ENCODE measurements at places on chromosomes 16 and 17.

- no peak for DNase-seq
- no peaks in the 10 kb centered on the region for H3K36me3 ChIP-seq
- no peak overlapping the region for H3K4me3 ChIP-seq
- H3K27me3 ChIP-seq = no peaks in the 10 kb centered on the region
These were observed 33.9 kb downstream of the ANKRD11 start for GRCh38 chr16:89456419-89456959.

DNA sequence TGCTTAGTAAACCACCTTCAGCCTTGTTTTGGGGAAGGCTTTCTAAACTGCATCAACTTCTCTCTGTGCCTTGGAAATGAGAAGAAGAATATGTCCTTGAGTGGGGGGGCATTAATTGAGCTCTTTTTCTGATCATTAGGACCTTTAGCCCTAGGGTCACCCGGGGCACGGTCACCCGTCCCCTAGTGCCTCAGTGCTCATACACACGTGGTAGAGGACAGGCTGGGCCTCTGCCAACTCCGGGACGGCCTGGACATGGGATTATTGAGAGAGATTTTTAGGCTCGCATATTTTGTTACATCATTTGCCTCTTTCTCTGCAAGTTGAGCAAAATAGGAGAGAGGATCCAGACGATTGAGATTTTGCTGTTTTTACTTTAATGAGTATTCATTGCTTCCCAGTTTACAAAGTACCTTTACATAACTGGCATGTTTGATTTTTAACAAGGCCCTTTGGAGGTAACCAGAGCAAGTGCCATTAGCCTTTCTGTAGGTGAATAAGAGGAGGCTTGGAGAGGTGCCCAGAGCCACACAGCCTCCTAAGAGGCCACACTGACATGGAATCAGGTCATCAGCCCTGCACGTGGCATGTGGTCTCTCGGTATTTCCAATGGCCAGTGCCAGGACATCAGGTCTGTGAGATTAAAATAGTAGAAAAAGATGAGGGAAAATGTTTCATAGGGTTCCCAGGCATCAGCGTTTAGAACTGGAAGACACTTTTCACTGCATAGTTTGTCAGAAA lies 11.1 kb downstream of the PMM2 start:
- no peaks in the 10 kb centered on the region for H3K27me3 ChIP-seq
- no peak overlapping the region for H3K4me3 ChIP-seq
- H3K4me1 ChIP-seq = peaks cover 4% of the 10 kb centered on the region
- H3K27ac ChIP-seq = no peak overlapping the region

DNA sequence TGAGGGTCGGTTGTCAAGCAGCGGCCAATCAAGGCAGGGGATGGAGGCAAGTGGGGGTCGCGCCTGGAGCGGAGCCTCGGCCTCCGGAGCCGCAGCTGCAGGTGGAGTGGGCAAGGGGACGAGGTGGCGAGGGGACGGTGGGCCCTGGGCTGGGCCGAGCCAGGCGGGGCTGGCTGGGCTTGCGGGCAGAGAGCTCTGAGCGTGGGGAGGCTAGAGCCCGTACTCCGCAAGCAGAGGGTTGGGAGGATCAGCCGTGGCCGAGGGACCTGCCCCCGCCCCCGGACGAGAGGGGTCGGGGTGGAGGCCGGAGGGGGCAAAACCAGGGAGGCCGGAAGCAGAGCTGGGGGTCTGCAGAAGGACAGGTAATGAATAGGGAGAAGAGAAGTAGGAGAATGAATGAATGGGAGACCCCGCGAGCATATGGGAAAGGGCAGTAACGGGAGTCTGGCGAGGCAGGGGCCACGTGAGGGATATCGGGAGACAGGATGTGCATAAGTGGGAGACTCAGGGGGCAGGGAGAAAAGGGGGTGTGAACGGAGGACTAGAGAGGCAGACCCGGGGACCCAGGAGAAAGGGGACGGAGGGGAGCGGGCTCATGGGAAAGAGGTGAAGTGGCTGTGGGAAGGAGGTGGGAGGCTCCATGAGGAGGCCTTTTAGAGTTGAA lies at the start of gene KATNB1:
KATNB1 (plus strand) TSS at position 16 of the 664 bp plus-strand sequence. CDS start 1,474 bp downstream, outside the sequence.
- peak within 1 kb of the TSS; percentile 95 for H3K4me3 ChIP-seq
- H3K27ac ChIP-seq = peak within 1 kb of the TSS; percentile 78
- peaks cover 31% of the 10 kb centered on the region for H3K4me1 ChIP-seq
- no peak for DNase-seq
- peaks cover 5% of the 10 kb centered on the region for H3K36me3 ChIP-seq
- H3K27me3 ChIP-seq = no peaks in the 10 kb centered on the region

DNA sequence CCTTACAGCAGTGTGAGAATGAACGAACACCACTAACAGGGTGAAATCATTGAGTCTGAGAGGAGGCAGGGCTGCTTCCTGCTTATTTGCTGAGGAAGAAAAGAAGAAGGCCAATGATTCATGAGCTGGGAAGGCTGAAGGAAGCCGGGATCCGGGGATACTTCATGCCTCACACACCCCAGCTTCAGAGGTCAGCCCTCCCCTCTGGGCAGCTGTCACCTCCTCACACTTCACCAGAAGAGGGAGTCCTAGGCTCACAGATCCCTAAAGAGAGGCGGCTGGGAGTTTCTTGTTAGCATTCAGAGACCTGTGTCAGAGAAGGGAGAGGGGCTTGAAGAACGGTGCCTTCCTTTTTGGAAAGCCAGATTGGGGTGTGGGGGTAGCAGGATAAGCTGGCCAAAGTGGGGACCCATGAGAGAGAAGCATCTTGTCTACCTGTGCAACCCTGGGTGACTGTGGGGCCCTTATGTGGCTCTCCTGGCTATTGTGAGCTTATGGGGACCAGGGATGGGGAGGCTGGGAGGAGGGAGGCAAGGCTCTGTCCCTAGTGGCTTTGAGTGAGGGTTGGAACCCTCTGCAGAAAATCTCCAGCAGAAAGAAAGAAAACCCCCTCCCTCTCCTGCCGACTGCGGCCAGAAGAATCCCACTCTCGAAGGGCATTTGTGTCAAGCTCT lies 94.6 kb downstream of the RGS9 start:
- H3K27me3 ChIP-seq = peaks cover 5% of the 10 kb centered on the region
- peaks cover 32% of the 10 kb centered on the region for H3K4me1 ChIP-seq
- H3K4me3 ChIP-seq = no peak overlapping the region
- no peaks in the 10 kb centered on the region for H3K36me3 ChIP-seq

DNA sequence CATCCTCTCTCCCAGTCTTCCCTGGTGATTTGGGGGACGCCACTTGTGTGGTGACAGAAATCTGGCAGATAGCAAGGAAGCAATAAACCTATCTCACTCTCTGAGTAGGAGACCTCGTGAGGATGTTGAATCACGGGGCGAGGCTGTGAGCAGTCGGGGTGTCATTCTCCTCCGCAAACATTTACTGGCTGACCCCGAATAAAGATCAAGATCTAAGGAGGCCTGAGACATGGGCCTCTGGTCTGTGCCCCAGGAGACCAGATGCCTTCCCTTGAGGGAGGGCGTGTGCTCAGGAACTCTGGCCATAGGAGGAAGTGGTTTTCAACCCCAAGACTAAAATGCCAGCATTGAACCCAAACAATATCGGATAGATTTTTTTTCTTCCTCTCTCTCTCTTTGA lies 53.1 kb downstream of the FOXL1 start:
- no peaks in the 10 kb centered on the region for H3K36me3 ChIP-seq
- no peak overlapping the region for H3K4me3 ChIP-seq
- DNase-seq = no peak
- H3K4me1 ChIP-seq = no peaks in the 10 kb centered on the region

- no peak for DNase-seq
- H3K36me3 ChIP-seq = peaks cover 30% of the 10 kb centered on the region
- H3K4me3 ChIP-seq = no peak overlapping the region
- no peaks in the 10 kb centered on the region for H3K27me3 ChIP-seq
- H3K4me1 ChIP-seq = no peaks in the 10 kb centered on the region
- H3K27ac ChIP-seq = no peak overlapping the region
These were observed 26.0 kb upstream of the MRC2 start for GRCh38 chr17:62601471-62601870.

DNA sequence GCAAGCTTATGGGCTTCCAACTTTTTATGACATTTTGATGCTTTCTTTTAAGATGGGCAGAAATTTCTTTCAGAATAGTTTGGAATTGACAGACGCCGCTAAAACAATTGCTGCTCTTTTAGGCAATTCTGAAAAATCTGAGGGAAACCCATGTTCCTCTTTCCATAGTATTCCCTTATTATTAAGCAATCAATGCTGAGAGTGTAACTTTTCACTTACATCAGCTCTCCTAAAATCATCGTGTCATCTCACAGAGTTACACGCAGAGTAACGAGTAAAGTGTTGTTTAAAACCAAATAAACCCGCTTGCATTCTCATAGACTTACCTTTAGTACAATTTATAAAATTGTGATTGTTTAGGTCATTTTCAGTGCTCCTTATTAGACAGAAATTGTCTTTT lies 150.6 kb downstream of the MAF start:
- no peak overlapping the region for H3K27ac ChIP-seq
- H3K4me1 ChIP-seq = peaks cover 18% of the 10 kb centered on the region
- peaks cover 13% of the 10 kb centered on the region for H3K27me3 ChIP-seq
- DNase-seq = no peak
- no peaks in the 10 kb centered on the region for H3K36me3 ChIP-seq
- no peak overlapping the region for H3K4me3 ChIP-seq

DNA sequence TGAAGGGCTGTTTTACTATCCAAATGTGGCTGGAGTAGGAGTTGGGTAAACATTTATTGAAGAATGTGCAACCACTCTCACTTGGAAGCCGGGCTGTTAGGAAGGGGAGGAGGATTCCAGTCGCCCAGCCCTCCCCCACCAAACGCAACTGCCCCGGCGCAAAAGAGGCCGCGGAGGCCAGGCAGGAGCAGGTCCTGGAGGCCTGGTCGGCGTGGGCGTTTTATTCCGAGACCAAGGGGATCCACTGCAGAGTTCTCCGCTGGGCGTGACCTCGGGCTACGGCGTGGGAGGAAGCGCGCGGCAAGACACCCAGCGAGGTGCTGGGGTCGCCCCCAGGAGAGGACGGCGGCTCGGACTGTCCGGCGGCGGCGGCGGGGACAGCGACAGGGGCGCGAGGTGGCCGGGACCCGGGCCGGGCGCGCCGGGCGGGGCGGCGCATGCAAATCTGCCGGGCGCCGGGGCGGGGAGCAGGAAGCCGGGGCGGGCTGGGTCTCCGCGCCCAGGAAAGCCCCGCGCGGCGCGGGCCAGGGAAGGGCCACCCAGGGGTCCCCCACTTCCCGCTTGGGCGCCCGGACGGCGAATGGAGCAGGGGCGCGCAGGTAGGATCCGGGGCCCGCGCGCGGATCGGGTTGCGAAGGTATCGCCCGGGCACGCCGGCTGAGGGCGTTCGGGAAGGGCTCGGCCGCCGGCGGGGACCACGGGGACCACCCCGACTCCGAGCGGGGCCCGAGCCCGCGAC lies at the start of gene IL4R:
IL4R (plus strand) TSS at position 553 of the 739 bp plus-strand sequence. CDS start 26,230 bp downstream, outside the sequence.
- peaks cover 2% of the 10 kb centered on the region for H3K27me3 ChIP-seq
- H3K4me1 ChIP-seq = peaks cover 41% of the 10 kb centered on the region
- H3K36me3 ChIP-seq = peaks cover 1% of the 10 kb centered on the region

- peaks cover 16% of the 10 kb centered on the region for H3K36me3 ChIP-seq
- peaks cover 70% of the 10 kb centered on the region for H3K4me1 ChIP-seq
- no peaks in the 10 kb centered on the region for H3K27me3 ChIP-seq
- H3K27ac ChIP-seq = peak overlapping the region; percentile 98
These were observed 14.4 kb downstream of the NLRC5 start for GRCh38 chr16:57003439-57004386.

- no peaks in the 10 kb centered on the region for H3K4me1 ChIP-seq
- H3K27me3 ChIP-seq = peaks cover 41% of the 10 kb centered on the region
- no peaks in the 10 kb centered on the region for H3K36me3 ChIP-seq
- no peak for DNase-seq
These were observed 56.2 kb upstream of the TEKT3 start for GRCh38 chr17:15397620-15398019.

DNA sequence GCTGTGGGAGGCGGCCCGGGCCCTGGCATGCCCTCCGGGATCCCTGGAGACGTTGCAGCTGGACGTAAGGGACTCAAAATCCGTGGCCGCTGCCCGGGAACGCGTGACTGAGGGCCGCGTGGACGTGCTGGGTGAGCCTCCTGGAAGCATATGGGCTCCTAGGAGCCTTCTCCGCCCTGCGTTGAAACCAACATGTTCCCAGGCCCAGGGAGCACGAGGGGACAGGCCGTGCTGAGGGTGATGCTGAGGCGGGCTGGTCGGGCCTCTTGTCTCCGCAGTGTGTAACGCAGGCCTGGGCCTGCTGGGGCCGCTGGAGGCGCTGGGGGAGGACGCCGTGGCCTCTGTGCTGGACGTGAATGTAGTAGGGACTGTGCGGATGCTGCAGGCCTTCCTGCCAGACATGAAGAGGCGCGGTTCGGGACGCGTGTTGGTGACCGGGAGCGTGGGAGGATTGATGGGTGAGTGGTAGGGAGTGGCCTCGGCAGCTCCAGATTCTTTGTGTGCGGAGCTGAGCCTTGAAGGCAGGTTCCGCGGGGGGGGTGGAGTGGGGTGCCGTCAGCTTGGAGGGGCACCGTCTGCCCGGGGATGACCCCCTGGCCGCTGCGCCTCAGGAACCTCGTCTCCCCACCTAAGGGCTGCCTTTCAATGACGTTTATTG lies 567 bp downstream of the HSD17B1 start:
- H3K27me3 ChIP-seq = no peaks in the 10 kb centered on the region
- peak overlapping the region; percentile 89 for H3K4me3 ChIP-seq
- DNase-seq = no peak
- H3K27ac ChIP-seq = no peak overlapping the region
- H3K4me1 ChIP-seq = peaks cover 29% of the 10 kb centered on the region

DNA sequence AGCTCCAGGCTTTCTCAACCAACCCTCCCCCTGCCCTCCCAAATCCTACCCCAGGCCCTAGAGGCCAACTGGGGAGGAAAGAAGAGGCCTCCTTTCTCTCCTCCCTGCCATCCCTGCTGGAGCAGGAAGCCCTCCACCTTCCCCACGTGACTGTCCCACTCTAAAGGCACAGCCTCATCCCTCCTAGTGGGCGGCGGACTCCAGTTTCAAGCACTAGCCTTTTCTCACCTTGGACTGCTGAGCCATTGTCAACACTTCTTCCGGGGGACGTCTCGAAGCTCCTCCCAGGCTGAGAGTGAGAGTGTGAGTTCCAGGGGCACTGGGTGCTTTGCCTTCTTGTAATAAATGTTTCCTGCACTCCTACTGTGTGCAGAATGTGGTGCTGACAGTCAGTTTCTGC lies 21.4 kb upstream of the IRX6 start:
- H3K4me1 ChIP-seq = no peaks in the 10 kb centered on the region
- no peak for DNase-seq
- no peak overlapping the region for H3K27ac ChIP-seq
- no peak overlapping the region for H3K4me3 ChIP-seq
- H3K36me3 ChIP-seq = no peaks in the 10 kb centered on the region

DNA sequence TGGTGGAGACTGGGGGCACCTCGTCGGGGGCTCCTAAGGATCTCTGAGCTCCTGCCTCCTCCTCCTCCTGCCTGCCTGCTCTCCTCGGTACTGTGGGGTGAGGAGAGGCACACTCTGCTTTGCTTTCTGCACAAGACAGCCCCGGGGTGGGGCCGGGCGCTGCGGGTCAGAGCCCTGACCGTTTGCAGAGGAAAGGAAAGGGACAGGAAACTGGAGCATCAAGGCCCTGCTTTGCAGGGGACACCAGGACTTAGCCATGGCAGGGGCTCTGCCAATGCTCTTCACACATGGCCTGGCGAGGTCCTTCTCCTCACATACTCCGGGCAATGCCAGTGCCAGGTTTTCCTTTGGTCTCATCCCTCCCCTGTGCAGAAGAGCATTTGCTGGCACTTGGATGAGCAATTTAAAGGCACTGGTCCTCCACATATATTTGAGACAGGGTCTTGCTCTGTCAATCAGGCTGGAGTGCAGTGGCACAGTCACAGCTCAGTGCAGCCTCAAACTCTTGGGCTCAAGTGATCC lies 23.8 kb upstream of the DOC2B start:
- H3K27me3 ChIP-seq = no peaks in the 10 kb centered on the region
- no peaks in the 10 kb centered on the region for H3K4me1 ChIP-seq
- no peak for DNase-seq
- H3K36me3 ChIP-seq = peaks cover 4% of the 10 kb centered on the region

GRCh38 chr16:72626623-72627022 lies 421.3 kb downstream of the ZFHX3 start:
- H3K36me3 ChIP-seq = peaks cover 6% of the 10 kb centered on the region
- no peak for DNase-seq
- H3K4me1 ChIP-seq = no peaks in the 10 kb centered on the region
- H3K4me3 ChIP-seq = no peak overlapping the region
- H3K27me3 ChIP-seq = no peaks in the 10 kb centered on the region
